ENCODE measurements at places on chromosomes 7 and 10.

GRCh38 chr7:128030654-128031611 is at the start of gene LRRC4:
TSS of gene LRRC4 (minus strand) at chr7:128031437. CDS start at chr7:128030640, 797 bp downstream.
- DNase-seq, result peak; percentile 57

DNA sequence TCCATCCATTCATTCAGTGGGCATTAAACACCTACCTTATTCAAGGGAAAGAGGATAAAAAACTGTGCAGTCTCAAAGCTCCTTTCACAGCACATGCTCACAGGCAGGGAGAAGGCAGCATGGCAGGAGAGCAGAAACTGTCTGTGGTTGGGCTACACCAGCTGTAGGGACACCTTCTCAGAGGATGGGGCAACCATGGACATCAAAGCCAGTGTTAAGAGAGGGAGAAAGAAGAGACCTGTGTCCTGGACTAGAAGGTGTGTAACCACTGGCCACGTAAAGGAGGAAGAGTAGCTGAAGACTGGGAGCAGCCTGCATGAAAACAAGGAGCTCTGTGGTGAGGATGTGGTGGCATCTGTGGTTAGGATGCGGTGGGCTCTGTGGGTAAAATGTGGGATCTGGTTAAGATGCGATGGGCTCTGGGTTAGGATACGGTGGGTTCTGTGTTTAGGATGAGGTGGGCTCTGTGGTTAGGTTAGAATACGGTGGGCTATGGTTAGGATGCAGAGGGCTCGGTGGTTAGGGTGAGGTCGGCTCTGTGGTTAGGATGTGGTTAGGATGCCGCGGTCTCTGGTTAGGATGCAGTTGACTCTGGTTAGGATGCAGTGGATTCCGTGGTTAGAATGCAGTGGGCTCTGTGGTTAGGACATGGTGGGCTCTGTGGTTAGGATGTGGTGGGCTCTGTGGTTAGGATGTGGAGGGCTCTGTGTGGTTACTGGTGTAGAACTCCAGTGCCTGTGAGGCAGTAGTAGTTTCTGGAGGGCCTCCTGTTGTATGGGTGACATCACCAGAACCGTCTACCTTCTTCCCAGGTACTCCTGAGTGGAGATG is 197.6 kb downstream of the WDR37 start:
- no peak for DNase-seq

DNA sequence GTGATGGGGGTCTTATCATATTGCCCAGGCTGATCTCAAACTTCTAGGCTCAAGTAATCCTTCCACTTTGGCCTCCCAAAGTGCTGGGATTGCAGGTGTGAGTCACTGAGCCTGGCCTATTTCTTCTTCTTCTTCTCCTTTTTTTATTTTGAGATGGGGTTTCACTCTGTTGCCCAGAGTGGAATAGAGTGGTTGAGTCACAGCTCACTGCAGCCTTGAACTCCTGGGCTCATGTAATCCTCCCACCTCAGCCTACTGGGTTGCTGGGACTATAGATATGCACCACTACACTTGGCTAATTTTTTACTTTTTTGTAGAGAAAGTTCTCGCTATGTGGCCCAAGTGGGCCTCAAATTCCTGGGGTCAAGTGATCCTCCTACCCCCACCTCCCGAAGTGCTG is 124.3 kb downstream of the SKIDA1 start:
- DNase-seq, result no peak

- DNase-seq, result no peak
These were observed 27.5 kb upstream of the FIGNL1 start for GRCh38 chr7:50477640-50478039.

- DNase-seq, result no peak
These were observed 213.1 kb downstream of the FGFR2 start for GRCh38 chr10:121385136-121385535.

DNA sequence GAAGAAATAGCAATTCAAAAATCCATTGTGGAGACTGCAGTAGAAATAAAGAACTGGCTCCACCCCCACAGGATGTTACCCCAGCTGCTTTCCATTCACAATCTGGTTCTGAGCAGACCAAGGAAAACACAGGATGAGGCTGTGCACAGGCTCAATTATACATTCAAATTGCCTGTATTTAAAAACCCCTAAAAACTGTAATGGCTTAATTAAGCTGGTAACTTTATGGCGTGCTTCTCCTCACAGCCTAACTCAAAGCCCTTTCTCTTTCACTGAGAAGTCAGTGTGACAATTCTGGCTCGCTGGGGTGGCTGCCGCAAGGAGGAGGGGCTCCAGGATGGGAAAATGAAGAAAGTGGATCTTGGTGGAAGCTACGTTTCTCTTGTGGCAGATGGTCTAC is 1191.1 kb downstream of the SORCS1 start:
- DNase-seq, result no peak
